ENCODE measurements at places on chromosomes 7 and 10. TPM values are rescaled to one million over a fixed set of nuclear protein-coding genes. Genes with fewer than 3 reads are reported as not detected.

SMNDC1 gene
- 7.1 TPM for polyA plus RNA-seq

PTPN20 gene
- not detected for polyA plus RNA-seq

TAS2R5 gene
- 1.3 TPM for polyA plus RNA-seq

WNT8B gene
- polyA plus RNA-seq, result not detected

MBL2 gene
- polyA plus RNA-seq, result not detected

LIPA gene
- polyA plus RNA-seq, result 24.0 TPM

LIPK gene
- not detected for polyA plus RNA-seq

DNA sequence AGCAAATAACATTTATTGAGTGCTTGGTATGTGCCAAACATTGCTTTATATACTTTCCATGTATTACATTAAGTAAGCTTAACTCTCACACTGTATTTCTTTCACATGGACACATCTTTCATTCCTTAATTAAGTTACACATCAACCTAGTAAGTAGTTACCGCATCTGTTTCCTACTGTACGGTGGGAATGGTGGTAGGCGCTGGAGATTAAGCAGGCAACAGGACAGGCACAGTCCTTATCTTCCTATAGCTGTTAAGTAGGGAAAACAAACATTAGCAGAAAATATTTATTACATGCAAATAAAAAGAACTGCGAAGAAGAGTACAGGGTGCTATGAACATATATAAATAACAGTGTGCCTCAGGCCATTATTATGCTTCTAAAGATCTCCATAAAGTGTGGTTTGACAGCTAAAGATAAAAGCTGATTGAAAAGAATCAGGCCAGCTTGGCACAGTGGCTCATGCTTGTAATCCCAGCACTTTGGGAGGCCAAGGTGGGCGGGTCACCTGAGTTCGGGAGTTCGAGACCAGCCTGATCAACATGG is 105.0 kb downstream of the SUGCT start:
- no peaks in the 10 kb centered on the region for H3K27me3 ChIP-seq
- no peak overlapping the region for H3K4me3 ChIP-seq
- no peaks in the 10 kb centered on the region for H3K36me3 ChIP-seq
- H3K27ac ChIP-seq, result no peak overlapping the region

DNA sequence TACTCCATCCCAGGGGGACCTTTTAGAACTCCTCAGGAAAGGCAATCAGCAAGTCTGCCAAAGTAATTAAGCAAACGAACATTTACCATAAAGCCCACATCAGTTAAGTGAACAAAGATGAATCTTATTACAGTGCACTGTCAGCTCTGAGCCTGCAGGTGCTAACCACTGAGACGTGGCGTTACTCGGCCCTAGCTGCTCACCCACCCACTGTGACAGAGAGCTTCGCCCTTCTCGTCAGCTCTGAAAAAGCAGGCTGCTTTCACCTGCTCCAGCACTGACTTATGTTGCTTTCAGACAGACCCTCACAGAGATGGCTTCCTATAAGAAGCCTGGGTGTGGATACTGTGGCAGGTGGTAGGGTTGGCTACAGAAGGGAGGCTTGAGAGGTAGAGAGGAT is 57.7 kb upstream of the KCNIP2 start:
- no peaks in the 10 kb centered on the region for H3K4me1 ChIP-seq
- no peaks in the 10 kb centered on the region for H3K36me3 ChIP-seq
- no peak overlapping the region for H3K4me3 ChIP-seq
- no peaks in the 10 kb centered on the region for H3K27me3 ChIP-seq
- DNase-seq, result no peak

- H3K27ac ChIP-seq, result no peak overlapping the region
- H3K4me3 ChIP-seq, result no peak overlapping the region
- H3K27me3 ChIP-seq, result peaks cover 3% of the 10 kb centered on the region
- no peaks in the 10 kb centered on the region for H3K36me3 ChIP-seq
- no peak for DNase-seq
These were observed 98.5 kb upstream of the INSIG1 start for GRCh38 chr7:155198901-155199845.

GRCh38 chr7:104241538-104242209 is 33.9 kb upstream of the ORC5 start:
- H3K4me3 ChIP-seq, result no peak overlapping the region
- H3K36me3 ChIP-seq, result no peaks in the 10 kb centered on the region
- no peaks in the 10 kb centered on the region for H3K4me1 ChIP-seq
- H3K27ac ChIP-seq, result no peak overlapping the region

DNA sequence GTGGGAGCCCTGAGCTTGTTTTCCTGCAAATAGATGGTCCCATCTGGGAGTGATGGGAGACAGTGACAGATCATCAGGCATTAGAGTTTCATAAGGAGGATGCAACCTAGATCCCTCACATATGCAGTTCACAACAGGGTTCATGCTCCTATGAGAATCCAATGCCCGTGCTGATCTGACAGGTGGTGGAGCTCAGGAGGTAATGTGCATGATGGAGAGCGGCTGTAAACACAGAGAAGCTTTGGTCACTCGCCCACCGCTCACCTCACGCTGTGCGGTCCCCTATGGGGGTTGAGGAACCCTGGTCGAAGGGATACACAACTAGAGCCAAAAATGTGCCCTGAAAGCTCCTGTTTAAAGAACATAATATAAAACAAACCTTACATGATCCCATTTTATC is 88.5 kb upstream of the CREB5 start:
- no peaks in the 10 kb centered on the region for H3K36me3 ChIP-seq
- no peaks in the 10 kb centered on the region for H3K27me3 ChIP-seq
- H3K4me1 ChIP-seq, result no peaks in the 10 kb centered on the region
- no peak overlapping the region for H3K4me3 ChIP-seq
- DNase-seq, result no peak

GRCh38 chr10:102729029-102730026 is 14.4 kb upstream of the WBP1L start:
- H3K4me3 ChIP-seq, result no peak overlapping the region
- H3K27ac ChIP-seq, result no peak overlapping the region
- peak; percentile 78 for DNase-seq
- H3K4me1 ChIP-seq, result no peaks in the 10 kb centered on the region
- no peaks in the 10 kb centered on the region for H3K36me3 ChIP-seq

DNA sequence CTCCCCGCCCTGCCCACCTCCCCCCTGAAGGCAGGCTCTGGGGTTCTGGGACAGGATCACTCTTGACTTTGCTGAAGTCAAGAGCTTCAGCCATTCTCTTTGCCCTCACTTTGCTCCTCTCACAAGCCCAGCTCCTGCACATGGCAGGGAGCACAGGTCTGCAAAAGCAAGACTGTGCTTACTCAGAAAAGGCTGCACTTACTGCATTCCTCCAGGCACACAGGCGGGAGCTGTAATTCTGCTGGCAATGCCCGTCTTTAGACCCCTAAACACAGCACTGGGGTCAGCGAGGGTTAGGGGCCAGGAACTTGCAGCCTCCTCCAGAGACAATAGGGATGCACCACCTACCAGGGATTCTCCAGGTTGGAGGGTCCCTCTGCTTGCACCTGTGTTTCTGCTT is 523.7 kb downstream of the TCERG1L start:
- H3K36me3 ChIP-seq, result no peaks in the 10 kb centered on the region
- DNase-seq, result no peak
- no peaks in the 10 kb centered on the region for H3K4me1 ChIP-seq
- no peaks in the 10 kb centered on the region for H3K27me3 ChIP-seq
- no peak overlapping the region for H3K4me3 ChIP-seq
- H3K27ac ChIP-seq, result no peak overlapping the region

- no peaks in the 10 kb centered on the region for H3K36me3 ChIP-seq
- H3K4me3 ChIP-seq, result no peak overlapping the region
- peaks cover 28% of the 10 kb centered on the region for H3K27me3 ChIP-seq
- peak; percentile 73 for DNase-seq
- no peak overlapping the region for H3K27ac ChIP-seq
- H3K4me1 ChIP-seq, result peaks cover 10% of the 10 kb centered on the region
These were observed 22.9 kb upstream of the AQP1 start for GRCh38 chr7:30888747-30889146.

DNA sequence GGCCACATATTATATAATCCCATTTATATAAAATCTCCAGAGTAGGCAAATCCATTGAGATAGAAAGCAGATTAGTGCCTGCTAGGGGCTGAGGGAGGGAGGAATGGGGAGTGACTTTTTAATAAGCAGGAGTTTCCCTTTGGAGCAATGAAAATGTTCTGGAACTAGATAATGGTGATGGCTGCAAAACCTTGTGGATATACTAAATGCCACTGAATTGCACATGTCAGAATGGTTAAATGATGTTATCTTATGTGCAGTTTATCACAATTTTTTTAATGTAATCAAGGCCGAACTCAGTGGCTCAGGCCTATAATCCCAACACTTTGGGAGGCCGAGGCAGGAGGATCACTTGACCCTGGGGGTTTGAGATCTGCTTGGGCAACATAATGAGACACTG is 145.5 kb upstream of the AUTS2 start:
- H3K36me3 ChIP-seq, result no peaks in the 10 kb centered on the region
- no peaks in the 10 kb centered on the region for H3K4me1 ChIP-seq
- no peaks in the 10 kb centered on the region for H3K27me3 ChIP-seq
- no peak for DNase-seq
- no peak overlapping the region for H3K27ac ChIP-seq

GRCh38 chr10:17025444-17026295 is 103.9 kb downstream of the CUBN start:
- peak overlapping the region; percentile 72 for H3K27ac ChIP-seq
- DNase-seq, result peak; percentile 94
- no peaks in the 10 kb centered on the region for H3K36me3 ChIP-seq
- H3K4me3 ChIP-seq, result no peak overlapping the region

GRCh38 chr10:60197206-60197605 is 192.5 kb downstream of the ANK3 start:
- no peaks in the 10 kb centered on the region for H3K27me3 ChIP-seq
- no peak overlapping the region for H3K27ac ChIP-seq
- no peaks in the 10 kb centered on the region for H3K4me1 ChIP-seq
- H3K36me3 ChIP-seq, result no peaks in the 10 kb centered on the region

GRCh38 chr10:69757553-69758309 is 44.0 kb upstream of the COL13A1 start:
- no peaks in the 10 kb centered on the region for H3K4me1 ChIP-seq
- no peaks in the 10 kb centered on the region for H3K36me3 ChIP-seq
- H3K27me3 ChIP-seq, result peaks cover 26% of the 10 kb centered on the region
- H3K27ac ChIP-seq, result no peak overlapping the region
- peak; percentile 35 for DNase-seq

- no peaks in the 10 kb centered on the region for H3K4me1 ChIP-seq
- no peaks in the 10 kb centered on the region for H3K27me3 ChIP-seq
- H3K27ac ChIP-seq, result no peak overlapping the region
- H3K36me3 ChIP-seq, result no peaks in the 10 kb centered on the region
- H3K4me3 ChIP-seq, result no peak overlapping the region
- DNase-seq, result no peak
These were observed 43.9 kb downstream of the HIP1 start for GRCh38 chr7:75694638-75695399.

DNA sequence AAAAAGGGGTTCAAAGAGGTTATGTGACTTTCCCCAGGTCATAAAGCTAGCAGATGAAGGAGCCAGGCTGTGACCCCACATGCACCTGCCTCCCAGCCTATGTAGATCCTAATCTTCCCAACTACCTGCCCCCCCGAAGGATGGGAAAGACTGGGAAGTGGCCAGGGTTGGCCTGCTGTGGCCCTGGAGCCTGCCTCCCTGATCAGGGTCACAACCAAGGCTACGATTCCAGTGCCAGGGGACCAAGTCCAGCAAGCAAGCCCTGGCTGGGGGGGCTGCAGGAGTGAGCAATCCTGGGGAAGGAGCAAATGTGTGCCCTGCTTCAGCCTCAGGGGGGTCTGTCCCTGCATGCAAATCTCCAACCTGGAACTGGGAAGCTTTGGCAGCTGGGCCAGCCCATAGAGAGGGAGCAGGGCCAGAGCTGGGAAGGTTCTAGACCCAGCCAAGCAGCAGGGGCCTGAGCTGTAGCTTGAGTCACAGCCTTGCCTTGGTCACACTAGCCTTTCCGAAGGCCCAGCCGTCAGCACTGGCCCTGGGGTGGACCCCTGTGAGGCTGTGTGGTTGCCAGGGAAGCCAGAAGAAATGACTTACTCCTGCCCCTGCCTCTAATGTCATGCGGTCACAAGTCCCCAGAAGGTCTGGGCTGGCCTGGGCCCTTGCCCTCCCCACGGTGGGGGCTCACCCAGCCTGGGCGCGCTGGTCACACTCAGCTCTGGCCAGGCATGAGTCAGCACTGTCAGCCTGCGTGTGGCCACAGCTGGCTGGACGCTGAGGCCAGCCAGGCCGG is 96.4 kb upstream of the ZMIZ1 start:
- H3K4me1 ChIP-seq, result peaks cover 32% of the 10 kb centered on the region
- H3K4me3 ChIP-seq, result no peak overlapping the region
- H3K36me3 ChIP-seq, result no peaks in the 10 kb centered on the region
- peak; percentile 82 for DNase-seq
- no peaks in the 10 kb centered on the region for H3K27me3 ChIP-seq

- no peak overlapping the region for H3K27ac ChIP-seq
- no peaks in the 10 kb centered on the region for H3K27me3 ChIP-seq
- H3K4me1 ChIP-seq, result no peaks in the 10 kb centered on the region
- no peaks in the 10 kb centered on the region for H3K36me3 ChIP-seq
- H3K4me3 ChIP-seq, result no peak overlapping the region
- no peak for DNase-seq
These were observed 116.3 kb upstream of the BTBD16 start for GRCh38 chr10:122154545-122155366.

- DNase-seq, result no peak
- H3K36me3 ChIP-seq, result no peaks in the 10 kb centered on the region
- H3K27ac ChIP-seq, result no peak overlapping the region
- H3K4me3 ChIP-seq, result no peak overlapping the region
These were observed 305.9 kb upstream of the RNF32 start for GRCh38 chr7:156334636-156335035.

DNA sequence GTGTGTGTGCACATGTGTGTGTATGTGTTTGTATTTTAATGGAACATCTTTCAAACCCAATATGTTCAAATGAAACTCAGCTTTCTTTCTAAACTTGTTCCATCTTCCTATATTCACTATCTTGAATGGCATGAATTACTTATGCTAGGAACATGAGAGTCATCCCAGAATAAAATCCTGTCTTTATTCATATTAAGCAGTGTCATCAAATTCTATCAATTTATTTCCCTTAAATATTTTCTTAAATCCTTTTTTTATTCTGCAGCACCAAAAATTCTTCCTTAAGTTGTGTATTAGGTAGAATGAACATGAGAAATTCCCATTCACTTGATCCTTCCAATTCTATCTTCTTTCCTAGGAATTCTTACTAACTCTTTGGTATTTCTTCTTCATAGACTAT is 146.6 kb upstream of the PCDH15 start:
- DNase-seq, result no peak
- H3K36me3 ChIP-seq, result no peaks in the 10 kb centered on the region
- no peaks in the 10 kb centered on the region for H3K4me1 ChIP-seq
- H3K27ac ChIP-seq, result no peak overlapping the region
- no peak overlapping the region for H3K4me3 ChIP-seq

DNA sequence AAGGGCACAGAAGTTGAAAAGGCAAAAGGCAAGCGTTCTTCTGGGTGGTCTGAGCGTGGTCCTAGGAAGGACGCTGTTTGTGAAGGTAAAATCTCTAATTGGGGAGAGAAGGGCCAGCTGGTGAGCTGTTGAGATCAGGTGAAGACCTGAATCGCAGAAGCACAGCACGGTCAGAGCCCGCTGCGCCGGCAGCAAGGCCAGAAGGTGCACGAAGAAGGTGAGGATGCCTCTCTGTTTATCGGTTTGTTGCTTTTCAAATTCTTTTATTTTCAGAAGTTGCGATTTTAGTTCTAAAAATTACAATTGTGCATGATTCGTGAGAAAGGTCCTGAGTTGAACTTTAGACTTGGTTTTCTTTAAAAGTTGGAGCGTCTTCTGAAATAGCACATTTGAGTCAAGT is 247.8 kb upstream of the FOXK1 start:
- H3K36me3 ChIP-seq, result no peaks in the 10 kb centered on the region
- no peaks in the 10 kb centered on the region for H3K4me1 ChIP-seq
- H3K27me3 ChIP-seq, result no peaks in the 10 kb centered on the region
